ENCODE measurements at places on chromosomes 2 and 18. TPM values are rescaled to one million over a fixed set of nuclear protein-coding genes. Genes with fewer than 3 reads are reported as not detected.

- H3K36me3 ChIP-seq, result no peaks in the 10 kb centered on the region
- H3K4me3 ChIP-seq, result no peak overlapping the region
- no peaks in the 10 kb centered on the region for H3K27me3 ChIP-seq
- no peaks in the 10 kb centered on the region for H3K4me1 ChIP-seq
- no peak for DNase-seq
Measured at GRCh38 chr18:68439642-68440041, 275.3 kb downstream of the TMX3 start.

DNA sequence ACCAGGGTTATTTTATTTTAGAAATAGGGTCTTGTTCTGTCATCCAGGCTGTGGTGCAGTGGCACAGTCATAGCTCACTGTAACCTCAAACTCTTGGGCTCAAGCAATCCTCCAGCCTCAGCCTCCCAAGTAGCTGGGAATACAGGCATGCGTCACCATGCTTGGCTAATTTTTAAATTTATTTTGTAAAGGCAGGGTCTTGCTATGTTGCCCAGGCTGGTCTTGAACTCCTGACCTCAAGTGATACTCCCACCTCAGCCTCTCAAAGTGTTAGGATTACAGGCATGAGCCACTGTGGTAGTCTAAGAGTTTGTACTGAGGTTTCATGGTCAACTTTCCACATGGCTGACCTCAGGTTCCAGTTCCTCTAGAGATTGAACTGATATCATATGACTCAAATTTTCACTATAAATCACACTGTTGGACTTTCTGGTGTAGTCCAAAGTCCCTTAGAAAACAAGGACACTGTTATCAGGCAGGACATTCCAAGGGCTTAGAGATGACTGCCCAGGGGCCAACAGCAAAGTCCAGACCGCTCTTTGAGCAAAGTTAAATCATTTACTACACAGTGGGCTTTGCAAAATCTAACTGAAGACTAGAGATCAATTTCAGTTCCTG is 82.0 kb upstream of the MEX3C start:
- no peaks in the 10 kb centered on the region for H3K36me3 ChIP-seq
- no peaks in the 10 kb centered on the region for H3K4me1 ChIP-seq
- H3K4me3 ChIP-seq, result no peak overlapping the region
- no peak overlapping the region for H3K27ac ChIP-seq

DNA sequence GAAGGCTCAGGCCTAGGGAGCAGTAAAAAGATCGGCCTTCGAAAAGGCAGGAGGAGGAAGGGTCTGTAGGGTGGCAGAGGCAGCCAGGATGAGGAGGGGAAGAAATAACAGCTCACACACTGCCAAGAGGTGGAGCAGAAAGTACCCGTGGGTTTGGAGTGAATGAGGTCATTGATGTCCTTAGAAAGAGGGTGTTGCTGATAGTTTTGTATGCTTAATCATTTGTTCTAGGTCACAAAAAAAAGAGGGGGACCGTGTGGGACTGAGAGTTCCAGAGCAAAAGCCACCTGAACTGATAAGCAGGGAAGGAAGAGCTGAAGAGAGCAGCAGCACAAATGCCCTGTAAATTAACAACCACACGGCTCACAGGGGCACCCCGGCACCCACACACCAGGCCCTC is 140.4 kb downstream of the FAM161A start:
- no peak overlapping the region for H3K4me3 ChIP-seq
- no peak overlapping the region for H3K27ac ChIP-seq
- DNase-seq, result no peak

DNA sequence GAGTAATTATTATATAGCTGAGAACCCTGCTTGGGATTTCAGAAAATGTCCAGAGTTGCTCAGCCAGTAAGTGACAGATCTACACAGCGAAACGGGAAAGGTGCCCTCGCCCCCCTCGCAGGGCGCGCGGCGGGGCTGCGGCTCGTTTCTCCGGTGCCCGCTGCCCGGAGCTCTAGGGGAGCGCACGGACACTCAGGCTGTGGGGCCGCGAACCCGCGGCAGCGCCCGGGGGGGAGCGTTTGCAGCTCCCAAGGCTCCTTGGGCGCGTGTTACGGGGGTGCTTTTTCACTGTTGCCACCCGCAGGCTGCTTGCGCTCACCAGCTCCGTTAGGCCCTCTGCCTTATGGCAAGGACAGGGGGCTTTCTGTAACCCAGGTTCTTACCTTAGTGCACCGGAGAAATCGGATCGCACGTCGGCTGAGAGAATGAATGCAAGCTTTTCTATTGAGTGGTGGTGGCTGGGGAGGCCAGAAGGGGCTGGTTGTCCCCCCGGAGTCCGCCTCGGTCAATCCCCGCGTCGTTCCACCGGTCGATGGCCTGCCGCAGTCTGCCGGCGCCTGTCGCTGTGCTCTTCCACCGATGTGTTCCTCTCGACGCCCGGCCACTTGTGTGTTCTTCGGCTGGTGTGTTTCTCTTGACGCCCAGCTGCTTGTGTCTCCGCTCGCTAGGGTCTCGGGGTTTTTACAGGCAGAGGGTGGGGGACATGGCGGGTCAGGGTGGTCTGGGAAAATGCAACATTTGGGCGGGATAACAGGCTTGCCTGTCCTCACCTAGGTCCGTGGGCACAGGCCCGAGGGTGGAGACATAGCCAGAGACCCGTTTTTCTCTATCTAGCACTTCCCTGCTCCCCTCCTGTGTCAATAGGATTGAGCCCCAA is 758.8 kb upstream of the DDX18 start:
- no peaks in the 10 kb centered on the region for H3K27me3 ChIP-seq
- H3K36me3 ChIP-seq, result no peaks in the 10 kb centered on the region
- DNase-seq, result no peak
- H3K27ac ChIP-seq, result no peak overlapping the region

- no peak for DNase-seq
- no peak overlapping the region for H3K4me3 ChIP-seq
- no peak overlapping the region for H3K27ac ChIP-seq
- H3K36me3 ChIP-seq, result no peaks in the 10 kb centered on the region
Measured at GRCh38 chr2:163157891-163158496, 319.4 kb upstream of the KCNH7 start.

DNA sequence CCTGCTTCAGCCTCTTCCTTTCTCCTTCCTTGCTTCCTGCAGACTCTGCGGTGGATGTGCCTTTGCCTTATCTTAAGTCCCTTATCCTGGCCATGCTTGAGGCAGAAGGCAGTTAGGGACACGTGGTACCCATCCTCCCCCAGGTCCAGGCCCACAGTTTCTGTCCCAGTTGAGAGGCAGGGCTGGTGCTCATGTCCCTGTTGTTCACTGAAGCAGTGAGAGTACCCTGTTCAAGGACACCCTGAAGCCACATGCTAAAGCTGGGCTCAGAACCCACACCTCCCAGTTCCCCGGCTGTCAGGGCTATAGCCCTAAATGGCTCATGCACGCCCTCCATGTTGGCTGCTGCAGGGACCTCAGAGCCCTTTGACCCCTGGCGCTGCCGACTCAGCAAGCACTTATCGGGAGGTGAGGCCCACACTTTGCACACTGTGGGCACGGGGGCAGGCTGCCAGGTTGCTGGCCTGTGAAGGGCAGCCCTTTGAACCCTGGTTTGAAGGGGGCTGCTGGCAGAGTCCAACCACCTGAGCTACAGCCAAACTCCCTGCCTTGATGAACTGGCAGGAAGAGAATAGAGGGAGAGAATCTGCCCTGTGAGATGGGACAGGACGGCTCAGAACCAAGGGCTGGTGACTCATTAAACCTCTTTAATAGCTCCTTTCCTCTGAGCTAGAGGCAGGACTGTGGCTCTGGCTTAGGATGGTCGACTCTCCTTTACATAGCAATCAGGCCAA is 6.3 kb downstream of the KHK start:
- no peak overlapping the region for H3K27ac ChIP-seq
- no peaks in the 10 kb centered on the region for H3K27me3 ChIP-seq
- H3K4me3 ChIP-seq, result no peak overlapping the region
- peaks cover 26% of the 10 kb centered on the region for H3K4me1 ChIP-seq

GRCh38 chr2:12293874-12294273 is 422.9 kb upstream of the TRIB2 start:
- DNase-seq, result no peak
- no peaks in the 10 kb centered on the region for H3K4me1 ChIP-seq
- H3K27me3 ChIP-seq, result no peaks in the 10 kb centered on the region
- H3K36me3 ChIP-seq, result no peaks in the 10 kb centered on the region

DNA sequence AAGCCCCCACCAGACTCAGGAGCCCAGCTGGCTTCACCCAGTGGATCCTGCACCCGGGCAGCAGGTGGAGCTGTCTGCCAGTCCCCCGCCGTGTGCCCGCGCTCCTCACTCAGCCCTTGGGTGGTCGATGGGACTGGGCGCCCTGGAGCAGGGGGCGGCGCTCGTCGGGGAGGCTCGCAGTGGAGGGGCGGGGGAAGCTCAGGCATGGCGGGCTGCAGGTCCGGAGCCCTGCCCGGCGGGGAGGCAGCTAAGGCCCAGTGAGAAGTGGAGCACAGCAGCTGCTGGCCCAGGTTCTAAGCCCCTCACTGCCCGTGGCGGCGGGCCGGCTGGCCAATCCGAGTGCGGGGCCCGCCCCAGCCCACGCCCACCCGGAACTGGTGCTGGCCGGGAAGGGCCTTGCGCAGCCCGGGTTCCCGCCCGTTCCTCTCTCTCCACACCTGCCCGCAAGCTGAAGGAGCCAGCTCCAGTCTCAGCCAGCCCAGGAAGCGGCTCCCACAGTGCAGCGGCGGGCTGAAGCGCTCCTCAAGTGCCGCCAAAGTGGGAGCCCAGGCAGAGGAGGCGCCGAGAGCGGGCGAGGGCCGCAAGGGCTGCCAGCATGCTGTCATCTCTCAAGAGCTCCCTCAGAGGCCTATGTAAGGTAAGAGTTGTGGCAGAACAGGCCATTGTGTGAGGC is 1307.8 kb upstream of the TMEFF2 start:
- no peak overlapping the region for H3K4me3 ChIP-seq
- H3K36me3 ChIP-seq, result no peaks in the 10 kb centered on the region
- no peak for DNase-seq
- no peaks in the 10 kb centered on the region for H3K27me3 ChIP-seq
- H3K27ac ChIP-seq, result no peak overlapping the region

- no peaks in the 10 kb centered on the region for H3K27me3 ChIP-seq
- H3K4me3 ChIP-seq, result no peak overlapping the region
- H3K4me1 ChIP-seq, result no peaks in the 10 kb centered on the region
- no peak overlapping the region for H3K27ac ChIP-seq
- DNase-seq, result peak; percentile 7
Measured at GRCh38 chr18:5106730-5107129, 90.3 kb downstream of the AKAIN1 start.

- H3K27me3 ChIP-seq, result no peaks in the 10 kb centered on the region
- H3K27ac ChIP-seq, result no peak overlapping the region
- DNase-seq, result no peak
- no peak overlapping the region for H3K4me3 ChIP-seq
- no peaks in the 10 kb centered on the region for H3K36me3 ChIP-seq
- no peaks in the 10 kb centered on the region for H3K4me1 ChIP-seq
Measured at GRCh38 chr2:111072220-111072871, 48.4 kb upstream of the BCL2L11 start.

GRCh38 chr2:20596973-20597859 is 53.7 kb downstream of the HS1BP3 start:
- H3K36me3 ChIP-seq, result no peaks in the 10 kb centered on the region
- H3K27ac ChIP-seq, result peak overlapping the region; percentile 72
- H3K27me3 ChIP-seq, result no peaks in the 10 kb centered on the region
- peaks cover 62% of the 10 kb centered on the region for H3K4me1 ChIP-seq
- no peak for DNase-seq

DNA sequence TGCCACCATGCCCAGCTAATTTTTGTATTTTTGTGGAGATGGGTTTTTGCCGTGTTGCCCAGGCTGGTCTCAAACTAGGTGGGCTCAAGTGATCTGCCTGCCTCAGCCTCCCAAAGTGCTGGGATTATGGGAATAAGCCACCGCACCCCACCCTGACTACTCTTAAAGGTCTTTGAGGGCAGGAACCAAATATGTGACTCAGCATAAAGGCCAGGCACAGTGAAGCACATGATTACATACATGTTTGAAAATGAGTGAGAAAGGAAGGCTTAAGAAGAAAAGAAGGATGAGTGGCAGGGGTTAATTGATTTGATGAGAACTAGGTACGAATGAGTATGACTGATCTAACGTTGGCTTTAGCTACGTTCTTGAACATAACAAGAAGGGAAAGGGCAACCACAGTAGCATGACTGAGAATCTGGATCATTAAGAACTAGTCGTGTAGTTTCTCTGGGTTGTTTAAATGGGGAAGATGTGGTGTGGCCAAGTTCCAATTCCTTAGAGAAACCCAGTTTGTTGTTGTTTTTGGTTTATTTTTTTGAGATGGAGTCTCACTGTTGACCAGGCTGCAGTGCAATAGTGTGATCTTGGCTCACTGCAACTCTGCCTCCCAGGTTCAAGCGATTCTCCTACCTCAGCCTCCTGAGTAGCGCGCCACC is 6.8 kb downstream of the RESP18 start:
- no peaks in the 10 kb centered on the region for H3K36me3 ChIP-seq
- no peak for DNase-seq
- H3K27me3 ChIP-seq, result peaks cover 30% of the 10 kb centered on the region
- no peak overlapping the region for H3K27ac ChIP-seq
- H3K4me1 ChIP-seq, result no peaks in the 10 kb centered on the region
- H3K4me3 ChIP-seq, result no peak overlapping the region

DNA sequence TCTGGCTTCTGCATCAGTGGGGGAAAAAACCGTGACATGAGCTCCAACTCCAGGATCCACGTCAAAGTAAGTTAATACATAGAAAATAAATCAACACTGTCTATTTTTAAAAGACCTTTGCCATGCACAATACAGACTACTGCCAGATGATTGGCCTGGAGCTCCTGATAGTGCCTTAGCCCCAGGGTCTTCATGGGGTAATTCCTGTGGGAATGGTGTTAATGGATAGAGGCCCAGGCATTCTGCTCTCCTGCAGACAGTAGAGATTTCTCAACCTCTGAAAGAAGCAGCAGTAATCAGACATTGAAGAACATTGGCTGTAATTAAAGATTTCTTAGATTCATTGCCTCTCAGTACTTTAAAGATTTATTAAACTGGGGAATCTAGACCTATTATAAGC is 4.3 kb upstream of the PLCL1 start:
- H3K4me3 ChIP-seq, result no peak overlapping the region
- H3K4me1 ChIP-seq, result peaks cover 5% of the 10 kb centered on the region
- H3K36me3 ChIP-seq, result no peaks in the 10 kb centered on the region
- no peaks in the 10 kb centered on the region for H3K27me3 ChIP-seq

DNA sequence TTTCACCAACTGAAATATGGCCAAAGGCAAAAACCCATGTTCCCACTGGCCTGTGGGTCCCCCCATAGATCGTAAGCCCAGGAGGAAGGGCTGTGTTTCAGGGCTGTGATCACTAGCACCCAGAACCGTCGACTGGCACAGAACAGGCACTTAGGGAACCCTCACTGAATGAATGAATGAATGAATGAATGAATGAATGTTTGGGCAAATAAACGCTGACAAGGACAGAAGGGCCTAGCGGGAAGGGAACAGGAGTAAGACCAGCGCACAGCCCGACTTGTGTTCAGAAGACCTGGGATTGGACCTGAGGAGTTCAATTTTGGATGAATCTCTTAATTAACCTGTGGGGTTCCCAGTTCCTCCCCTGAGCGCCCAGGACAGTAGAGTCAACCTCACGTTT is 76.2 kb downstream of the TPO start:
- H3K36me3 ChIP-seq, result no peaks in the 10 kb centered on the region
- DNase-seq, result no peak
- no peak overlapping the region for H3K27ac ChIP-seq
- H3K27me3 ChIP-seq, result no peaks in the 10 kb centered on the region
- H3K4me3 ChIP-seq, result no peak overlapping the region

Gene SCYGR4
- total RNA-seq, result not detected

Gene INHA
- 1.4 TPM for total RNA-seq
